Chondrocyte (in vitro differentiated cells): ENCODE measurements at places on chromosomes 1 and 21. TPM values are rescaled to one million over a fixed set of nuclear protein-coding genes. Genes with fewer than 3 reads are reported as not detected.
A peak's percentile ranks its signal among the peaks of the same experiment; 100 is the strongest.

Gene OR2L3
- total RNA-seq, result not detected in 3 replicates

Gene CACNA1S
- 0.07 to 0.46 TPM (median 0.40 TPM) in 3 replicates for total RNA-seq

Gene ECM1
- total RNA-seq, result 3.6 to 9.1 TPM (median 8.2 TPM) in 3 replicates

Gene CDCA8
- total RNA-seq, result 5.7 to 7.0 TPM (median 6.0 TPM) in 3 replicates

Gene ATAD3A
- total RNA-seq, result 29.9 to 39.6 TPM (median 34.6 TPM) in 3 replicates

GRCh38 chr1:31238986-31239613, 587 bp downstream of the NKAIN1 start:
- no peaks in the 10 kb centered on the region for H3K36me3 ChIP-seq
- H3K27ac ChIP-seq, result no peak overlapping the region
- peak overlapping the region; percentile 77 for H3K4me3 ChIP-seq
- peak; percentile 84 for DNase-seq

DNA sequence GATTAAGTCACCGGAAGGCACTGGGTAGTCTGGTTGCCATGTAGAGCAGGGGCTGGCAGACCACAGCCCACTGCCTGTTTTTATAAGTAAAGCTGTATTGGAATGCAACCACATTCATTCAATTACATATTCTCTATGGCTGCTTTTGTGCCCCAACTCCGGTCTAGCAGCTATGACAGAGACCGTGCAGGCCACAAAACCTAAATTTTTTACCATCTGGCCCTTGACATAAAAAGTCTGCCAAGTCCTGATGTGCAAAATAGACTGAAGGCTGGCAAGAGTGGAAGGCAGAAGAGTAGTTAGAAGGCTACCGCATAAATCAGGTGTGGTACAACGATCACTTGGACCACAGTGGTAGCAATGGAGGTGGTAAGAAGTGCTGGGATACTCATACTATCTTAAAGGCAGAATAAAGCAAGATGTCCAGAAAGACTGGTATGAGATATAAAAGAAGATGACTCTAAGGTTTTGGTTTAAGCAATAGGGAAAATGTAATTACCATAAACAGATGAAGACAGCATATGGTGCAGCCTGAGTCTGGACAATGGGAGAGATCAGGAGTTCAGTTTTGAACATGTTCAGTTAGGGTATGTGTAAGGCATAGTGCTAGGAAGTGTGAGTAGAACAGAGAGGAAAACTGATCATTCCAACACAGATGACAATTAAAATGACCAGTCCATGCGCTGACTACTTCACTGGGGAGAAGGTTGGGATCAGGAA, 37.2 kb downstream of the EGLN1 start:
- no peak overlapping the region for H3K27ac ChIP-seq
- H3K27me3 ChIP-seq, result no peaks in the 10 kb centered on the region
- H3K36me3 ChIP-seq, result no peaks in the 10 kb centered on the region
- DNase-seq, result no peak
- H3K4me3 ChIP-seq, result no peak overlapping the region

- H3K27me3 ChIP-seq, result peaks cover 11% of the 10 kb centered on the region
- no peaks in the 10 kb centered on the region for H3K36me3 ChIP-seq
- H3K4me1 ChIP-seq, result no peaks in the 10 kb centered on the region
- no peak for DNase-seq
Observed at GRCh38 chr1:196774175-196774574, 465 bp upstream of the CFHR3 start.

DNA sequence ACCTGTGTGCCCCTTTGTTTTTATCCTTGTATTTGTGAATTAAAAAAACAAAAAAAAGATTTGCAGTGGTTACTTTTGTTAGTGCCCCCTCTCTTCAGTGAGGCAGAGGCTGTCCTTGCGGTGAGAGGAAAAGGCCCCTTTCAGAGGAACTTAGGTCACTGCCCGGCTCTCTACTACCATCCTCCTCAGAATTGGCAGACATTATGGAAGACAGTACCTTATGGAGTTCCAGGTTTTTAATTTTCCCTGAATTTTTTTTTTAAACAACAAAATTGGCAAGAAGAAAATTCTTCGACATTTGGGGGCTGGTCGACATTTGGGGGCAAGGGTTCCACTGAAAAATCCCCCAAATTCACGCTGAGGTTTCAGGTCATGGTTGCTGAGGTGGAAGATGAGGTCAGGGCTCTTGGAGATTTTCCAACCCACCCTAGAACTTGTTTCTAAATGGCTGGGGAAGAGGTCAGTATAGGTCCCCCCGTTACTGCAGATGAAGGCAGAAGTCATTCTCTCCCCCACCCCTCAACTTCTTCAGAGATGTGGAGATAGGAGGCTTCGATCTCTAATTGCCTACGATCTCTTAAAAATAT, 5.3 kb downstream of the RXFP4 start:
- peaks cover 25% of the 10 kb centered on the region for H3K4me1 ChIP-seq
- no peak for DNase-seq
- H3K4me3 ChIP-seq, result no peak overlapping the region
- H3K27me3 ChIP-seq, result no peaks in the 10 kb centered on the region
- peaks cover 31% of the 10 kb centered on the region for H3K36me3 ChIP-seq

GRCh38 chr1:17207966-17208418, 3.1 kb downstream of the PADI1 start:
- H3K4me1 ChIP-seq, result peaks cover 56% of the 10 kb centered on the region
- DNase-seq, result no peak
- H3K27ac ChIP-seq, result peak overlapping the region; percentile 76
- no peaks in the 10 kb centered on the region for H3K36me3 ChIP-seq
- H3K27me3 ChIP-seq, result no peaks in the 10 kb centered on the region

- no peak overlapping the region for H3K27ac ChIP-seq
- H3K4me3 ChIP-seq, result no peak overlapping the region
- no peak for DNase-seq
- peaks cover 28% of the 10 kb centered on the region for H3K27me3 ChIP-seq
Observed at GRCh38 chr1:221069986-221070385, 190.7 kb downstream of the HLX start.

DNA sequence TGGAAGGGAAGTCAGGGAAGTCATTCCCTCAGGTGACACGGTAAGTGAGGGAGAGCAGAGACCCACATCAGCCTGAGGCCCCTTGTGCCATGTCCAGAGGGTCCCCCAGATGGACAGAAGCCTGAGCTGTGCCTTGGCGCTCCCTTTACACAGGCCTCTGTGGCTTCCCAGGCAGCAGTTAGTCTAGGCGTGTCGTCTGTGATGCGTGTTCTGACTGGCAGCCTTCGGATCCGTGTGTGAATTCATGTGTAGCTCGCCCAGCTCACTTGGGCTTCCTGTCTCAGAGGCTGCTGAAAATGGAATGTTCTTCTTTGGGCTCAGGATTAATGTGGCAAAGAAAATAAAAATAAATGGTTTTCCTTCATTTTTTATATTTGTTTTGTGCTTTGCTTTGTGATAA, 28.3 kb downstream of the PRMT2 start:
- no peak overlapping the region for H3K4me3 ChIP-seq
- peaks cover 19% of the 10 kb centered on the region for H3K36me3 ChIP-seq
- peaks cover 14% of the 10 kb centered on the region for H3K4me1 ChIP-seq
- no peaks in the 10 kb centered on the region for H3K27me3 ChIP-seq
- no peak for DNase-seq

GRCh38 chr21:45499970-45500577, 42.2 kb downstream of the SLC19A1 start:
- no peaks in the 10 kb centered on the region for H3K27me3 ChIP-seq
- no peaks in the 10 kb centered on the region for H3K4me1 ChIP-seq
- H3K36me3 ChIP-seq, result peaks cover 25% of the 10 kb centered on the region
- DNase-seq, result peak; percentile 59
- no peak overlapping the region for H3K4me3 ChIP-seq
- no peak overlapping the region for H3K27ac ChIP-seq

DNA sequence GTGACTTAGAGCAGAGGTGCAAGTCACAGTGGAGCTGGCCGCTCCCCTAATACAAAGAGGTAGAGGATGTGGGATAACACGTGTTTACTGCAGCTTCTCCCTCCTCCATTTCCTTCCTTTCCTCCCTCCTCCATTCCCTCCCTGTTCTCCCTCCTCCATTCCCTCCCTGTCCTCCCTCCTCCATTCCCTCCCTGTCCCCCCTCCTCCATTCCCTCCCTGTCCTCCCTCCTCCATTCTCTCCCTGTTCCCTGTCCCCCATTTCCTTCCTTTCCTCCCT, 124.0 kb downstream of the CRYAA start:
- H3K27me3 ChIP-seq, result peaks cover 3% of the 10 kb centered on the region
- no peak overlapping the region for H3K4me3 ChIP-seq
- H3K4me1 ChIP-seq, result peaks cover 5% of the 10 kb centered on the region
- no peak for DNase-seq
- no peaks in the 10 kb centered on the region for H3K36me3 ChIP-seq

- no peaks in the 10 kb centered on the region for H3K27me3 ChIP-seq
- no peaks in the 10 kb centered on the region for H3K36me3 ChIP-seq
- no peak for DNase-seq
- no peak overlapping the region for H3K27ac ChIP-seq
- H3K4me1 ChIP-seq, result peaks cover 43% of the 10 kb centered on the region
Observed at GRCh38 chr21:15295875-15296274, 231.1 kb upstream of the NRIP1 start.

DNA sequence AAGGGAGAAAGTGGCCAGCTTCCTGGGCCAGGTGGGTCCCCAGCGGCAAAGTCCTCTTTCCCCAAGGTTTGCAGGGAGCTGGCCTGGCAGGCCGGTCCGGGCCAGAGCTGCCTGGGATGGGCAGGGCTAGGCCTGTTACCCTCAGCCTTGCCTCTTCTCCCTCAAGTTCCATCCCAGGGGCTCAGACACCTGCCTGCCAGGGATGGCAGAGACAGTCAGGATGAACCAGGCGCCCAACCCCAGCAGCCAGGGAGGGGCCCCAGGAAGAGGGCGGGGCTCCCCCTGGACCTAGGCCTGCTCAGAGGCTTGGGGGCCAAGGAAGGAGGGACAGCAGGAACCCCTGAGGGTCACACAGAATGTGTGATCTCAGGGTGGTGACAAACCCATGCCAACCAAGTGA, 120.6 kb downstream of the CASZ1 start:
- H3K27me3 ChIP-seq, result no peaks in the 10 kb centered on the region
- H3K36me3 ChIP-seq, result no peaks in the 10 kb centered on the region
- no peak overlapping the region for H3K4me3 ChIP-seq
- peaks cover 5% of the 10 kb centered on the region for H3K4me1 ChIP-seq
- DNase-seq, result no peak
- H3K27ac ChIP-seq, result no peak overlapping the region

DNA sequence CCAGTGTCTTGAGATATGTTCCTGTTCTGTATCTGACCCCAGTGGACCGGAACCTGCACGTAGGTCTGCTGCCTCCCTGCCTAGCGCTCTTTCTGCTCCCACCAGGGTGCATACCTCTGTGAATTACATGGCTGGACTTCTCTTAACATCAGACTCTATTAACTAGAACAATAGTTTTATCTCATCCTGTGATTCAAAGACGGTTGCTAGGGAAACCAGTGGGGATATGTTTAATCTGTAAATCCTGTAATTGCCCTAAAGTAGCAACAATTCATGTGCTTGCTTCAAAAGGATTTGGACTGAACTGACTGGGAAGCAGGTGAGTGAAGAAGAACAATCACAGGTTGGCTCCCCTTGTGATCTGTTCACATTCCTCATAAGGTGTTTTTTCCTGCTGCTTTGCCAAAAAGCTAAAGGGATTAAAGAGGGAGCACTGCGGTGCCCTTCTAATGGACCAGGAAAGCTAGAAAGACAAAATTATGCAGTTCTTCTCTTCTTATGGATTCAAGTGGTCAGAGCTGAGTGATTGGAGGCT, 52.7 kb upstream of the DIRAS3 start:
- peaks cover 6% of the 10 kb centered on the region for H3K4me1 ChIP-seq
- no peak for DNase-seq
- no peaks in the 10 kb centered on the region for H3K36me3 ChIP-seq
- no peaks in the 10 kb centered on the region for H3K27me3 ChIP-seq
- no peak overlapping the region for H3K27ac ChIP-seq
